Right hindlimb (tissue), 1 donor: ENCODE measurements at places on chromosomes 4 and X.
A peak's percentile ranks its signal among the peaks of the same experiment; 100 is the strongest.

- DNase-seq = no peak
These were observed 47.7 kb downstream of the LNX1 start for GRCh38 chr4:53543561-53543960.

DNA sequence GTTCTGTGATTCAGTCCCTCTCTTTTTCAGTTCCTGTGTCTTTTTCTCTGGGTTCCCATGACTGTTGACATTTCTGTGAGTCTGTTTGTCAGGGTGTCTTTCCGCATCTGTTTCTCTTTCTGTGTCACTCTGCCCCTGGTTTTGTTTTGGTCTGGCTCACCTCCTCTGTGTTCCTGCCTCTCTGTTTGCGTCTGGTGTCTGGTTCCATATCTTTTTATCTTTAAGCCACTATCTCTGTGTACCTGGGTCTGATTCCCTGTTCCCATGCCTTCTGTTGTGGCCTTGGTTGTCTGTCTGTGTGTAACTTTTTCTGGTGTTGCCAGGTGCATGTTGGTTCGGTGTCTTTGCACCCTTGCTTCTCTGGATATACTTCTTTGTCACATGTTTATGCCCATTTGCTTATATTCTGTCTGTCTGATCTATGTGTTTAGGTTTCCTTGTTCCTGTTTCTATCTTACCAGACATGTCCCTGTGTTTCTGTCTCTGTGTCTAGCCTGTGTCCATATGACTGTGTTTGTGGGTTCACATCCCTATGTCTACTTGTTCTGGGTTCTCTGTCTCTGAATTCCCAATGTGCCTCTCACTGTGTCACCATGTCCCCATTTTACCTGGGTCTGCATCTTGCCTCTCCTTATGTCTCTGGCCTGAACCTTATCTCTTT, 50.2 kb downstream of the ITIH6 start:
- DNase-seq = no peak

DNA sequence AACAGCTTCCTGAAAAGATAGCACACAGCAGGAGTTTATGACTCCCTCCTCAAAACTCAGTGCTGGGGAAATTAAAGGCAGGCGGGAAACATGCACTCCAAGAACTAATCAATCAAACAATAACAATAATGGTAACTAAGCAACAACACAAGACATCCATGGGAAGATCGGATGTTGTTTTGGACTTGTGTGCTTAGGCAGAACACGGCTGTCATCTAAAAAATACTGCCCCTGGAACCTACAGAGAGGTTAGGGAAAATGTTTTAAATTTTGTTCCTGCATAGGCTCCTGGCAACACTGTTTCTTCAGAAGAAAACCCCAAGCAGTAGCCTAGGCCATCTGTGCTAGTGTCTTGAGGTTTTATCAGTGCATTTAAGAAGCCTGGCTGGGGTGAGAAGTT, 1378.2 kb downstream of the STIM2 start:
- no peak for DNase-seq

GRCh38 chrX:111411557-111411956, 435 bp downstream of the DCX start:
- no peak for DNase-seq

DNA sequence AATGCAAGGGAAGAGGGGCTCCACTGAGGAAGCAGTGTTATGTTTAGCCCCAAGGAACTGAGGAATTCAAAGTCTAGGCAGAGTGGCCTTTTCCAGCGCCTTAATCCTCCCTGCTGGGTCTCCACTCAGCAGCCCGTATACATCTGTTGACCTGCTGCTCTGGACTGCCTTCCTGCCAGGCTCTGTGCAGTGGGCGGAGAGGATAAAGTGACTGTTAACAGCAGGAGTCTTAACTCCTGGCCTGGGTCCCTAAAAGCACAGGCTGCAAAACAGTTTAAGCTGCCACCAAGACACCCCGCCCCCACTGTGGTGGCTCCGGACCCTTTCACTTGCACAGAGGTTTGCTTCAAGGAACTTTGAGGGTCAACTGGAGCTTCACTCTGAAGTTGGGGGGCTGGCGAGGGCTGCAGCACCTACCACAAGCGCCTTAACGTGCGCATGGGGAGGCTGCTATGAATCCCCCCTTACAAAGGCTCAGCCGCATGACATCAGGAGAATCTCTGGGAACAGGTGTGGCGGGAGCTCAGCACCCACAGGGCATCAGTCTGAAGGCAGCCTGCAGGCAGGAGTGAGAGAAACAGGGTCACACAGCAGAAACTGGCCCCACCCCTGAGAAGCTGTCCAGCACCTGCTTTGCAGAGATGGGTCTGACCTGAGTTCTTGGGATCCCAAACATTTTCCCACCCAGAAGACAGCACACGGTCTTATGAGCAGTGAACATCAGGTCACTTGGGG, 358.2 kb upstream of the GATB start:
- no peak for DNase-seq

DNA sequence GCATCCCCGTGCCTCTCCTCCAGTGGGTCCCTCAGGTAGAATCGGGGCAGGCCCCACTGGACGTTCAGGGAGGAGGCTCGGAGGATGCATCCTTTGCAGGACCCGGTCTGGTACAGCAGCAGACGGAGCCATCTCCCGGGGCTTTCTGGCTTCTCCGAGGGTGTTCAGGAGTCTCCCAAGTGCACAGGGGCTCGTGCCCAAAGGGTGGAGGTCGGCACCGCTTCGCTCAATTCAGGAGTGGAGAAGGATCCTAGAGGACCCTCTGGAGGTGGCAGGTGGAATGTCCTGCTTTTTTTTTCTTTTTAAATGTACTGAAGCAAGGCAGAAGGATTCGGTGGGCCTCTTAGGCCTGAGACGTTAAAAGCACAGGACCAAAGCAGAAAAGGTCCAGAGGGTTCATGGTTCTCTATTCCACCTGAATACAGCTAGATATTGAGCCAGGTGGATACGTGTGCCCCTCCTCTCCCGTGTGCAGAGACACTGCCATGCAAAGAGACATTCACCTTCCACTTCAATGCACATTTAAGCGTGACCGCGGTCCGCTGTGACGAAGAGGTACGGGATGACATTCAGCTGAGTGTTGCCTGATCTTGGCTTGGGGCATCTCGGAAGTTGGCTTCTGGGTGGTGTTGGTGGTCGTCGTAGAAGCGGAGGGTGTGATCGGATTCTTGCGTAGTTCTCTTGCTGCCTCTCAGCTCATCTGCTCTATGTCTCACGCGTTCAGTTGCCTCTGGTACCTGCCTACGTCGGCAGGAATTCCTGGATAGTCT, 281.2 kb upstream of the AGTR2 start:
- DNase-seq = no peak

DNA sequence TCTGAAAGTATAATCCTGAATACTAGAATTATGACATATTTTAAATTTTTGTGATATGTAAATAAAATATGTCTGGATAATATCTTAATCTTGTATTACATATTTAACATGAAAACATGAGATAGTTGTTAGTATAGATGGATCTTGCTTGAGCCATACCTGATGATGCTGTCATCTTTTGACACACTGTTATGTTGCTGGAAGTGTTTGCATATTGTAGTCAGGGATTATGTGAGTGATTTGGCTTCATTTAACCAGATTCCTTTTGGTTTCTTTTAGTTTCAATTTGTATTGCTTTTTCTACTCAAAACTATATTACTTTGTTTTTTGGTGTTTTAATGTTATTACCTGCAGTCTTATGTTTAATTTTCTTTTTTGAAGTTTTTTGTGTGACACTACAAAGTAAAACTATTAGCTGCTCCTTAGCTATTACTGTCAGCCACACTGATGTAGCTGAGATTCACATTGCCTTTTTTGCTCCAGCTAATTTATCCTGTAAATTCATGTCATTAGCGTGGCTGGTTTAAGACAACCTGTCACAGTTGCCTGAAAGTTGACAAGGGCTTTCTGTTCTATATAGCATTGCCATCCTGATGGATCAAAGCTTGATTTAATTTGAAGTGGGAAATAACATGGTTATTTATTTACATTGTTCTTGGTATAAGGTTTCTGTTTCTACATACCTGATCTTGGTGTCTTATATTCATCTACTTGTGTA, 33.7 kb downstream of the METAP1 start:
- no peak for DNase-seq

GRCh38 chr4:185359767-185360446, 35.8 kb downstream of the LRP2BP start:
- no peak for DNase-seq

- peak; percentile 38 for DNase-seq
These were observed 862 bp upstream of the INPP4B start for GRCh38 chr4:142846729-142847596.

DNA sequence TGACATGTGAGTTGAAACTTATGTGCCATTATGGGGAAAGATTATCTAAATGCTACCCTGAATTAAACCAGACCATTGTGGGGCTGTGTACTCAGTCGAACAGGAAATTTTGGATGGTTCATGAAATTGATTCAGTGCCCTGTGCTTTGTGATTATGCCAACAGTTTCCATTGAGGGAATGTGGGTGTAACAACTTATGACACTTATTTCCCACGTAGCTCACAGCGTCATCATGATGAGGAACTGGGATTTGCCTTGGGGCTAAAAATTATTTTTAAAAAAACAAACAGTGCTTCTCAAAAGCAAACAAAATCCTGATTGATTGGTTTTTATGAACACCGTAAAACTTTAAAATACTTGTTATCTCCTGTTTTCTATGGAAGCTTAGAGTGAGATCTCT, 8.3 kb upstream of the CLTRN start:
- no peak for DNase-seq

- DNase-seq = no peak
These were observed 46.4 kb upstream of the PRPS1 start for GRCh38 chrX:107581923-107582322.

DNA sequence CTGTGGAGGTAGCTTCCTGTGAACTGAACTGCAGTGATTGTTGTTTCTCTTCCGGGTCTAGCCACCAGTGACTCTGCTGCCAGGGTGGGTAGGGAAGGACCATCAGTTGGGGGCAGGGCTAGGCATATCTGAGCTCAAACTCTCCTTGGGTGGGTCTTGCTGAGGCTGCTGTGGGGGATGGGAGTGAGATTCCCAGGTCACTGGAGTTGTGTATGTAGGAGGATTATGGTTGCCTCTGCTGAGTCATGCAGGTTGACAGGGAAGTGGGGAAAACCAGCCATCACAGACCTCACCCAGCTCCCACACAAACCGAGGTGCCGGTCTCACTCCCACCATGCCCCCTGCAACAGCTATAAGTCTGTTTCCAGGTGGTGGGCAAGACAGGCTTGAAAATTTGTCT, 1937.8 kb downstream of the PCDH7 start:
- DNase-seq = no peak

DNA sequence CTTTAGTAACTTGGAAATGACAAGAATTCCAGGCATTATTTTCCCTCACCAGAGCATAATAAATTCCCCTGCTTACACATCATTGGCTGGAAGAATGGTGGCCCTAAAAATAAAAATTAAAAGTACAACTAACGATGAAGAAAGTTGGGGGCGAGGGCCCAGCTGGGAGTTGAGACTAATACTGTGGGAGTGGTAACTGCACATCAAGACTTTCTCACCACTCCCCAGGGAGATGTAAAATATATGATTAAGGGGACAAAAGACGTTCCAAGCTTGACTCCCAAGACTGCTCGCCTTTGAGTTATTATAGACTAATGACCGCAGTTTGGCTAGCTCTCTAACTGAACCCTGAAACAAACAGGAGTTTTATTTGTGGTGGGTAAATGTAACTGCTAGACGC, 30.0 kb downstream of the SMIM31 start:
- DNase-seq = no peak

DNA sequence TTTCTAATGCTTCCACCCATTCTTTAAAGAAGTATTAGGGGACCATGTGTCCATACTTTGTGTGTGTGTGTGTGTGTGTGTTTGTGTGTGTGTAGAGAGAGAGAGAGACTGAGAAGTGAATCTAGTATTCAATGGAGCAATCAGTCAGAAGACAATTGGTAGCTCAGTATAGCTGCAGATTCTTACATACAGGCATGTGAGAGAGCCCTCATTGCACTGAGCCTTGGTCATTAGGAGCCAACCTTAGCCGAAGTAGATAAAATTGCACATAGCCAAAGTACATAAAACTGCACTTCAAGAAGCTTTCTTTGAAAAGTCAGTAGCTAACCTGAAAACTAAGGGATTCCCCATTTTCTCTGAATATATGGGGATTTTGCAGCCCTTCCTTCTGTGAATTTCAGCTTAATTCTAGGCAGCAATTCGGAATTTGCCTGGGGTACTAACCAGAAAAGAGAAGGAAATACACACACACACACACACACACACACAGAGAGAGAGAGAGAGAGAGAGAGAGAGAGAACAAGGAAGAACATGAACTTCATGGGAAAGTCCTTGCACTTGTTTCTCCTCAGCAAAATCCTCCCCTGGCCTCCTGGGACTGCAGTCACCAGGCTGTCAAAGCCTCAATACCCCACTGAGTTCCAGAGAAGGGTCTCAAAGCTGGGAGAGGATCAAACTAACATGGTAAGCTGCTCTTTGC, 1.7 kb upstream of the PRDM8 start:
- DNase-seq = no peak

- DNase-seq = no peak
These were observed 6.0 kb downstream of the ACSL1 start for GRCh38 chr4:184819786-184820185.

GRCh38 chr4:107854356-107855022, 29.8 kb downstream of the SGMS2 start:
- peak; percentile 48 for DNase-seq

GRCh38 chr4:189304809-189305208, 635.9 kb upstream of the FRG1 start:
- DNase-seq = no peak

DNA sequence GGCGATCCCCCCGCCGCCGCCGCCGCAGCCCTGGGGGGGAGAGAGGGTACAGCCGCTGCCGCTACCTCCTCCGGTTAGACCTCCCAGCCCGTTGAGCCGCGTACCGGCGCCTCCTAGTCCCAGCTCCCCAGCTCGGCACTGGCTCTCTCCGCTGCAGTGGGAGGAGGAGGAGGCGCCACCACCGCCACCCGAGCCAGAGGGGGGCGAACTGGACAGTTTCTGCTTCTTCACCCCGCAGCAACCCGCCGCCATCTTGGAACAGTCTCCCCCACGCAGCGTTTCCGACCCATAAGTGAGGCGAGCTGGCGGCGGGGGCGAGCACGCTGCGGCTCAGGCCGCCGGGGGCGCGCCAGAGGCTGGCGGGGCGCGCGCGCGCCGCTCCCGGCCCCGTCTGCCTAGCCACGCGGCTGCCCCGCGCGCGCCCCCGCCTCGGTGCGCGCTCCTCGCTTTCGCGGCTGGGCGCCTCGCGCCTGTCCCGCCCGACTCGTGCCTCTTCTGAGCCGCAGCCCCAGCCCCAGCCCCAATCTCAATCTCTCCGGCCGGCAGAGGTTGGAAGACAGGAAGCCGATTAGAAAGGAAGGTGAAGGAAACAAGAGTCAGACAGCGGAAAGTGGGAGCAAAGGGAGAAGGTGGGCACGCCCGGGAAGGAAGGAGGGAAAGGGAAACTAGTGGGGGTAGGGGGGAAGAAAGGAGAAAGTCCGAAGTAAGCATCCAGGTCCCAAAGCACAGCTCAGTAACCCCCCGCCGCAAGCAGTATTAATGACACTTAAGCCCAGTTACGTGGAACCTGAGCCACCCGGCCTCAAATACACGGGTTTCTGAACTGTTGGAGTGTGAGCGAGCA, at the start of gene AMMECR1:
Gene AMMECR1, minus strand, starts transcription at position 266 of the 844 bp plus-strand sequence. Its CDS starts 14 bp downstream, at position 252.
- peak; percentile 87 for DNase-seq

GRCh38 chrX:39808471-39808917, 289.3 kb downstream of the BCOR start:
- DNase-seq = peak; percentile 45
